Gastrocnemius medialis (tissue), 4 donors: ENCODE measurements at places on chromosomes 13 and 19. TPM values are rescaled to one million over a fixed set of nuclear protein-coding genes. Genes with fewer than 3 reads are reported as not detected.

Gene C13orf46
- 0.10 TPM for total RNA-seq

Gene MAG
- total RNA-seq: 0.24 TPM

Gene CABP5
- total RNA-seq: not detected

Gene KPNA3
- 154 TPM for total RNA-seq

Gene JOSD2
- total RNA-seq: 22.1 TPM

Gene WASF3
- 6.3 TPM for total RNA-seq

Gene C19orf53
- total RNA-seq: 259 TPM

Gene POLD1
- 5.8 TPM for total RNA-seq

Gene VAV1
- total RNA-seq: 1.8 TPM

Gene ASF1B
- 1.5 TPM for total RNA-seq

Gene LRG1
- 2.7 TPM for total RNA-seq

Gene GJA3
- not detected for total RNA-seq

Gene KANK3
- total RNA-seq: 16.0 TPM

Gene TEX101
- total RNA-seq: not detected

Gene NKPD1
- not detected for total RNA-seq

Gene SCGB2B2
- total RNA-seq: 1.1 TPM

Gene THAP8
- 6.1 TPM for total RNA-seq

Gene SYT5
- total RNA-seq: not detected

Gene SIRT2
- total RNA-seq: 294 TPM

Gene GFY
- not detected for total RNA-seq

Gene CEACAM16
- total RNA-seq: not detected

Gene LILRA1
- not detected for total RNA-seq

Gene TTYH1
- total RNA-seq: not detected

Gene DACT3
- 0.36 TPM for total RNA-seq

Gene ZNF235
- total RNA-seq: 2.1 TPM
